Left ventricle myocardium superior (tissue), 1 donor: ENCODE measurements at places on chromosomes 3 and 15.
A peak's percentile ranks its signal among the peaks of the same experiment; 100 is the strongest.

DNA sequence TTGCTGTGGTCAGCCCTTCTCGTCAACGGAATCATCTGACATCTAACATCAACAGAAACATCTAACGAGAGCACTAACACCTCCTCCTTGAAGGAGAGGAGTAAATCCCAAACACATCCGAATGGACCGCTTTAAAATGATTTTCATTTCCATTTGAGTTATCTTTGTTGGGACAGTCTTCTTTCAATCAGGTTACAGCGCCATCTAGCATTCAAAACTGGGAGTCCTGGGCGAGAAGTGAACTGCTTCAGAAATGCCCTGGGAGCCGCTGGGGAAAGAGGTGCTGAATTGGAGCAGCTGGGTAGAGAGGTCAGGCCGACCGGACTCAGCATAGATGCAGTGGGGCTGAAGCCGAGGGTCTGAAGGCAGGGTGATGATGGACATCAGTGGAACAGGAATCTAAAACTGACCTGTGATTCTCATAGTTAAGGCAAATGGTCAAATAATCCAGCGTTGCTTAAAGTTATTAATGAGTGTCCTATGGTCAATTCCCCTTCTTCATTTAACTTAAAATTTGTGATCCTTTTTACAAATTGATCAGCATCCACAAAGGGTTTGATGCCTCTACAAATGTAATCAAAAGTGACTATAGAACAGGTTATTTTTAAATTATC lies 170.0 kb upstream of the NDN start:
- no peak for DNase-seq

DNA sequence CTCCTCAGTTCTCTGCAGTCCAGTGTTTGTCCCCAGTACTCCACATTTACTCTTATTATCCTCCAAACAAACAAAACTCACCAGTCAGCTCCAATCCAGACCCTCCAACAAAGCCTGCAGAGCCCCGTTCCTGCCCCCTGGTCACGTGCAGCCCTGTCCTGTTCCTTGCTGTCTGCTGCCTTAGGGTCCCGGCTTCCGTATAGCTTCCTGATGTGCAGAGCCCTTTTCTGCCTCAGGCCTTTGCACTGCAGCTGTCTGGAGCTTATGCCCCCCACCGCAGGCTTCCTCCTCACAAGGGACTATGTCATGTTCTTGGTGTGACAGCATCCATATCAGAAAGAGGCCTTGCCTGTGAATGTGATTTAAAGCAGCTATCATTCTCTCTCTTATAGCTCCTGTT lies 39.0 kb upstream of the UBE3A start:
- no peak for DNase-seq

GRCh38 chr15:85504749-85505676 lies 124.6 kb downstream of the AKAP13 start:
- DNase-seq = no peak

DNA sequence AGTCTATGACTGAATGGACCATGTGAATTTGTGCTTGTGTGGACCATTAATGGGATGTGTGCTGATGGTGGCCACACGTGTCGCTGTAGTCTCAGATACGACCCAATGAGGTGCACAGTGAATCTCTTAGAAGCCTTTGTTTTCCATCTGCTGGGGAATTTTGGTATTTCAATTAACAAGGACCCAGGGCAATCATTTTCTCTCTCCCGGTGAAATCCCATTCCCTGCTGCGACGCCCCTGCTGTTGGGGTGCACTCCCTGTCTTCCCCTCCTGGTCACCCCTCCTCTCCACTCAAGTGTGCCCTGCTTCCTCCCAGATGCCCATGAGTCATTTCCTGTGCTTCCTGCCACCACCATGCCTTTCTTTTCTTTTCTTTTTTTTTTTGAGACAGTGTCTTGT lies 32.7 kb downstream of the EBLN2 start:
- no peak for DNase-seq

DNA sequence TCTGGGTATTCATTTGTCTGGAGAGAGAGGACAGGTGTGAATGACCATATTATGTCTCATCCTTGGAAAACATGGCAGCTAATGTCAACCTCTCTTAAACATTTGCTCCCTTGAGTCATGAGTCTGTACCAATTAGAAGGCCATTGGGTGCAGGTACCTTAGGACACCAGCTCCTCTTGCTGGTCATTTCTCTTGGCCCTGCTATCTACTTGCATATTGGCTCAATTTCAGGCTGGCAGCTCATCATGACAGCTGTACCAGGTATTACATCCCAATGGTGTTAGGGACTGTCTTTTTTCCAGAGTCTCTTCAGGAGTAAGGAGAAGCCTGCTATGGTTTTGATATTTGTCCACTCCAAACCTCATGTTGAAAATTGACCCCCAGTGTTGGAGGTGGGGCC lies 92.2 kb upstream of the ANKRD28 start:
- DNase-seq = no peak

- no peak for DNase-seq
These were observed 894 bp upstream of the TM4SF4 start for GRCh38 chr3:149473357-149474249.

DNA sequence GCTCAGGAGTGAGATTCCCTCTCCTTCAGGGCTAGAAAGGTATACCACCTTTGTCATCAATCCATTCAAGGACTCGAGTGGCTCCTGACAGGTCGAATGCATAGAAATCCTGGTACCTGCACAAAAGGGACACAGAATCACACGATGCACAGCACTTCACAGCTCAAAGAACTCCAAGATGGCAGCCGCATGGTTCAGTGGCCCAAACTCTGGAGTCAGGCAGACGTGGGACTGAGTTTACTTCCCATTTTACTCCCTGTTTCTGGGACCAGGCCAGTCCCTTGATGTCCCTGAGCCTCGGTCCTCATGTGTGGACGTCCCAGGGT lies 536 bp downstream of the WDR73 start:
- no peak for DNase-seq

- no peak for DNase-seq
These were observed 191.3 kb downstream of the ADAMTSL3 start for GRCh38 chr15:83845230-83845629.

DNA sequence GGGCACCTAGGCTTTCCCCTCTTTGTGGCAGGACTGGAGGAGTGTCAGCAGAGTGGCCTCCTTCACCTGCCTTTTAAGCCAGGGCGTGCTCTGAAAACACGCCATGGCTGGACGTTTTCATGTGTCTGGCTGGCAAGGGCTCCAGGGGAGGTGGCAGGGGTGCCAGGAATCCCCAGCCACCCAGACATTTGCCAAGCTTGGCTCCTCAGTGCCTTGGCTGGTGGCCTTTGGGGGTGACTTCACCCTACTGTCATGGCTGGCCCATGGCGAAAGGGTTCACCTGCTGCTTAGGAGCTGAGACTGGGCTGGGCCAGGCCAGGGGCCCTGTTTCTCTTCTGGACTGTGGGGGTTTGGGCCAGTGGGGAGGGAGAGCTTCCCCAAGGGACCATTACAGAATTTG lies 17.6 kb downstream of the KLF13 start:
- DNase-seq = no peak

DNA sequence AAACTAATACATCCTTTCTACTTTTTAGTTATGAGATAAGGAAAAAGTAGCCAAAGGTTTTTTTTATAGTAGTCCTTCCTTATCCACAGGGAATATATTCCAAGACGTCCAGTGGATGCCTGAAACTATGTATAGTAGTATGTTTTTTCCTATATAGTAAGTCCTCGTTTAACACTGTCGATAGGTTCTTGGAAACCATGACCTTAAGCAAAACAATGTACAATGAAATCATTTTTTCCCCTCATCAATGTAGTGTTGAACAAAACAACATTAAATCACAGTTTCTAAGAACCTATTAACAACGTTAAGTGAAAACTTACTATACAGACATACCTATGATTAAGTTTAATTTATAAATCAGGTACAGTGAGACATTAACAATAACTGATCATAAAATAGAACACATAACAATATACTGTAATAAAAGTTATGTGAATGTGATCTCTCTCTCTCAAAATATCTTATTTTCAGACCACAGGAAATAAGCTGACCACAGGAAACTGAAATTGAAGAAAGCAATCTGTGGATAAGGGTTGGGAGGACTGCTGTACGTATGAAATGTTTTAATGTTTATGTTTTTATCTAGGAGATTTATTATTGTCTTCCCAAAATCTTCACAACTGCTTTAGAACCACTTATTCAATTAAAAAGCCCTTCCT lies 20.6 kb downstream of the COPS2 start:
- DNase-seq = no peak

DNA sequence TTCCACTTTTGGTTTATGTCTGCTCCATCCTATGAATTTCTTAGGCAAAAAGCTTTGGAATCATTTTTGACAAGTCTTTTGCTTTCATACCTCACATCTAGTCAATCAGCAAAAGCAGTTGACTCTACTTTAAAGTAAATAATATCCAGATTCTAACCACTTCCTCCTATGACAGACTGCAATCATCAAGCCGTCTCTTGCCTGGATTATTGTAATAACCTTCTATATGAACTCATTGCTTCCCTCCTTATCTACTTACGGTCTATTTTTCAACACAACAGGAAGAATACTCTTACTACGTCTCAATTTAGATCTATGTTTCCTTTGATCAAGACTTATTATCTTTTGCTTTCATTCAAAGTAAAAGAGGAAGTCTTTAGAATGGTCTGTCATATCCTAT lies 20.7 kb downstream of the CLDN1 start:
- no peak for DNase-seq

DNA sequence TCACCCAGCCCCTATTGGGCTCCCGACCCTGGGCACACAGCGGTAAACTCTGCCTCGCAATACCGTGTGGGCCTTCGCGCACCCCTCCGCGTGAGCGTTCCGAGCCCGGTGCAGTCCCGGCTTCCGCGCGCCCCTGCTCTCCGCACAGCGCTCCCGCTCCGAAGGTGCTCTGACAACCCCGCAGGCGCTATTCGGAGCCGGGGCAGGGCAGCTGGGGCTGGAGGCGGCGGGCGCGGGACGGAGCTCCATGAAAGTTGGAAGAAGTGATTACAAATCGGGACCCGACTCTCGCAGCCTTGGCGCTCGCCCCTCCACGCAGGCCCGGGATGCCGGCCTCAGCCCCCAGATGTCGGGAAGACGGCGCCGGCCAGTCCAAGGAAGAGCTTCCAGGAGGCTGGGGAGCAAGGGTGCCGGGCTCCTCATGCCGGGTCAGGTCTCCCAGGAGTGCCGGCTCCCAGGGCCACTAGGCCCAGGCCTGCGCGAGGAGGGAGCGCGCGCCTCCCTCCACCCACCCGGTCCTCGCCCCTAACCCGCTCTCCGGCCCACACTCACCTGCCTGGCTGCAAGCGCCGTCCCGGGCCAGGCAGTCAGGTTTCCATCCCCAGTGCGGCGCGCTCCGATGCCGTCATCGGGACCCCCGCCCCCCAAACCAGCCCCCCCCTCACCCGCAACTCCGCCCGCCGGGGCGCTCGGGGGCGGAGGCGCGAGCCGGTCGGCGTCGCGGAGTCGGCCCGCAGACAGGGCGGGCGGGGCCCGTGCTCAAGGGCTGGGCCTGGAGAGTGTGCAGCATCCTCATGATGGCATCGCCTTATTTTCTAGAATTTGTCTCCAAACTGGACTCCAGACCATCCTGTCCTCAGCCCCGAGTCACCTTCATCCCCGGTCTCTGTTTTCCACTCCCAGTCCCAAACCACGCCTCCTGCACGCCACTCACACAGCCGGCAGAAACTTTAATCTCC lies at the start of gene KIF7:
KIF7 (minus strand) TSS at position 621 of the 959 bp plus-strand sequence. CDS start 2,537 bp downstream, outside the sequence.
- DNase-seq = peak; percentile 50

- DNase-seq = no peak
These were observed 80.9 kb downstream of the THBS1 start for GRCh38 chr15:39661776-39662175.

DNA sequence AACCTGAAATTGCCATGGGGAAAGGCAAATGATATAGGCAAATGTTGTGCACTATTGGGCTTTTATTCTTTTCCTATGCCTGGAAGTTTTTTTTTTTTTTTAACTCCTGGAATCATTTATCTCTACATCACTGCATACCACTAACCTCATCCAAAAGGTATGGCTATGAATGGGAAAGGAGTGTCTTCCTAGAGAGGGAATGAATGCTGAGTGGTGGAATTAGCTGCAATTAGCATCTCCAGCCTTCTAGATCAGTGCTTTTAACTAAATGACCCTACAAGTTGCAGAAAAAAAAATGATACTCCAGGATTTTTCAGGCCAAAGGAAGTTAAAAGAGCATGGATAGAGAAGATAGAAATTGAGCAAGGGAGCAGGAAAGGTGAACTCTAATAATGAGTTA lies 429.8 kb upstream of the PDZRN3 start:
- DNase-seq = no peak

DNA sequence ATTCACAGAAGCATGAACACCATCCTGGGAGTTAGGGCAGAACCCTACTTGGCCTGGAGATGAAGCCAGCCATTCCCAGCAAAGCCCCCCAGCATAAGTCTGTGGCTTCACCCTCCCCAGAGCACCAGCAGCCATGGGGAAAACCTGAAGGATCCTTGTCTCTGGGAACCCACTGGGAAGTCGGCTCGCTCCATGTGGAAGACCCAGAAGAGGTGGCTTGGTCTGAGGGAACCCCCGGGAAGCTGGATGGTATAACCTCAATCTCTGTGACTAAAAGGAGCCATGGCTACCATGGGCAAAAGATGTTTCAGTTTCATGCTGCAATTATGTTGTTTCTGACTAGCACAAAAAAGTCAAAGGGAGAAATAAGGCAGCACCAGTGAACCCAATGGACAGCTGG lies 11.8 kb upstream of the RPUSD3 start:
- no peak for DNase-seq

DNA sequence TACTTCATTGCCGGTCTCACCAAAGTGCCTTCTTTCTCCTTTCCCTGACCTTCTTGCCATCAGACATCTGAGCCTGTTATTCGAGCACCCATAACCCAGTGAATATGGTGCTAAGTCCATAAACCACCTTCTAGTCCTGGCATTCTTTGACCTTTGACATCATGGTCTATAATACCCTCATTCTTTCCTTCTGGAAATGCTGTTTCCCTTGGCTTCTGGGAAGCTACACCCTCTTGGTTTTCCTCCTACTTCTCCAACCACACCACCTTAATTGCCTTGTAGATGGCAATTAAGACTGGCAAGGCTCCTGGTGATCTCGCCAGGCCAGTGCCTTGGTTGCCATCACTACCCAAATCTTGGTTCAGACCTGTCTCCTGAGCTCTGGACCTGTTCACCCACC lies 56.1 kb upstream of the TRAK1 start:
- no peak for DNase-seq

- no peak for DNase-seq
These were observed 67.5 kb downstream of the TMEM44 start for GRCh38 chr3:194565597-194566190.
